ENCODE measurements at places on chromosomes 3 and 15.

DNA sequence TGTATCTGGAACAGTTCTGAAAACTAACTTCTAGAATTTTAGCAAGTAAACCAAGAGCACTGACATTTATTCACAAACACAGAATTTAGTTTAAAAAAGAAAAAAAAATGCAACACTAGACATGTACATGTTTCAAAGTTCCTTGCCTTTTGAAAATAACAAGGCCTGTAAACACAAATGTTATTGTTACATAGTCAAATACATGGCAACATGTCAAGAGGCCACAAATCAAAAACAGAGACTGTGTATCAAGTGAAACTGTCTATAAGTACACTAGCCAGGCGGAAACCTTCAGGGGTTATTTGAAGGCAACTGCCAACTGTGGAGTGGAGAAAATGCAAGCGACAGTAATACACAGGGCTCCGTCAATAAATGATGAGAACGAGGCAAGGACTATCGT is 547.6 kb downstream of the FOXP1 start:
- no peak for DNase-seq

DNA sequence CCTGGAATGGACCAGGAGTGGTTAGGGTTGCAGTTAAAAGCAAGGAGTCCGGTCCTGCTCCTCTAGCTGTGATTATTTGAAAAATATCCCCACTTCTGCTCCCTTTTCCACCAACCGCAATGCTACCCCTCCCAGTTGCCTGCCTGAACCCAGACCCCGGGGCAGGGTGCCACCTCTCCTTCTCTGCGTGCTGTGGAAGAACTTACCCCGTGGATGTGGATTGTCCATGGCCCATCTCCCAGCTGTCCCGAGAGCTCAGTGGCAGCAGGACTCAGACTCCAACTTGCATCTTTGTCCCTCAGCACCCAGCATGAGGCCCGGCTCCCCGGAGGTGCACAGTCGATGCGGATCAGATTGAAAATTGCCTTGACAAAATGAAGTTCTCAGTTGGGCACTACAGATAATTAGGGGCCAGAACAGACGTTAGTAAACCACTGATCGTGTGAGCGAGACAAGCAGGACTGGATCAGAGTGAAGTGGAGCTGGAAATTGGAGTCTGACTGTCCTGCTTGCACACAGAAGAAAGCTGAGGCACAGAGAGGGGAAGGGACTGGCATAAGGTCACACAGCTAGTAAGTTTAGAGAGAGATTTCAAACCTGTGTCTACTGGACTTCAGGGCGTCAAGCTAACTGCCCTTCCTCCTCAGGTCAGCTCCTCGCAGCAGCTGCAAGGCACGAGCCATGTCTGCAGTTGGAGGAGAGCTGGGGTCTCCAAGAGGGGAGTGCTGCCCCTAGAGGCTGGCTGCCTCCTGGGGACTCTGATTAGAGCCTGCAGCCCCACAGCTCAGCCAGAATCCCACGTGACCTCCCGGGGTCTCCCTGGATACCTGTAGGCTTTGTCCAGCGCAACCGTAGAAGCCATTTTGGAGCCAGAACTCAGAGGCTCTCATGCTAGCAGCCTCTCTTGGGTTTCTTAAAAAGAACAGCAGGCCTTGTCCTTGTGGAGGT is 14.7 kb downstream of the SLC6A1 start:
- no peak for DNase-seq

GRCh38 chr3:127784283-127784682 is 38.0 kb downstream of the MGLL start:
- no peak for DNase-seq

DNA sequence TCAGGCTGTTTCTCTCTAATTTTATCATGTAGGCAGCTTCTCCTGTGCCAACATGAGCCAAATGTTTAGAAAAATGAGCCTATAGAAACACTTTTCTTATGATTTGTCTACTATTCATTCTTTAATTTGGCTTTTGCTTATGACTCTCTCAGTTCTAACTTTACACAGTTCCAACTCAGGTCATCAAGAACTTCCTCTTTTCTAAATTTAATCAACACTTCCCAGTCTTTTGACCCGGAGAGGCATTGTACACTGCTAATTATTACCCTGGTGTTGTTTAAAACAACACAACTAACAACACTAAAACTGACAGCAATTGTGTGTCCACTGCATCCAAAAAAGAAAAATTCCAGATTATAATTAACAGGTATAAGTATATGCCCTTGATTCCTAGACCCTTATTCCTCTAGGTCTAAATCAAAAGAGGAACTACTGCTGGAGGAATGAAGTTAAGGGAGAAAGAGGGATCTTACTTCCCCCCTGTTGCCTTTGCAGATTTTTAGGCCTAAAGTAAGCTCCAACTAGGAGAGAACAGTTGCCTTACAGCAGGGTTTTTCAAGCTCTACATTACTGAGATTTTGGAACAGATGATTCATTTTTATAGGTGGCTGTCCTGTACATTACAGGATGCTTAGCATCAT is 332.2 kb upstream of the GOLIM4 start:
- DNase-seq, result no peak

DNA sequence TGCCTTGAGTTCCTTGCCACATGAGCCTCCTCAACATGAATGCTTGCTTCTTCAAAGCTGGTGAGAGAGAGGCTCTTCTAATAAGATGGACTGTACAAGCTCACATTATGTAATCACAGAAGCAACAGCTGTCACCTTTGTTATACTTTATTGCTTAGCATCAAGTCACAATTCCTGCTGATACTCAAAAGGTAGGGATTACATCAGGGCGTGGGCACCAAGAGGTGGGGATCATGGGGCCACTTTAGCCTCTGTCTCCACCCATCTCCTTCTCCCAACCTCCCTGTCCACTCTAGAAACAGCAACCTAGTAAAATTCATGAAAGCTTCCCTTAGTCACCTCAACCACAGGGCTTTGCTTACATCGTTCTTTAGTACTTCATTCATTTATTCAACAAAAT is 95.9 kb downstream of the FAM43A start:
- no peak for DNase-seq

- DNase-seq, result no peak
Measured at GRCh38 chr15:96144734-96145133, 185.8 kb upstream of the NR2F2 start.

- DNase-seq, result no peak
Measured at GRCh38 chr3:37920156-37920699, 58.5 kb downstream of the CTDSPL start.

DNA sequence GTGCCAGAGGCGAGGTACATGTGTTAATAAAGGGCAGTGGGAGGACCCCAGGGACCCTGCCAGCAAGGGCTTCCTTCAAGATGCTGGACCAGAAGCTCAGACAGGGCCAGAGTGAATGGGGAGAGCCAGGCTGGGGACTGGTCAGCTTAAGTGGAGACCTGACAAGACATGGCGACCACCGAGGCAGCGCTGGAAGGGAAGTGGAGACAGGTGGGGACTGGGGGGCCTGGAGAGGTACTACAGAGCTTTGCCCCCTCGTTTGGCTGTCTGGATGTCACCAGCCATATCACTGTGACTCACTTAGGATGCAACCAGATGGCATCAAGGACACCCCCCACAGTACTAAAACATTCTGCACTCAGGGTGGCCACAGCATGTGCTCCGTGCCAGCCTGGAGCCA is 97.9 kb downstream of the ADCY5 start:
- no peak for DNase-seq

GRCh38 chr3:37255990-37256308 is 81.6 kb upstream of the LRRFIP2 start:
- no peak for DNase-seq

- no peak for DNase-seq
Measured at GRCh38 chr3:107283948-107284347, 93.3 kb upstream of the CCDC54 start.

GRCh38 chr15:37046876-37047614 is 53.3 kb downstream of the MEIS2 start:
- no peak for DNase-seq

DNA sequence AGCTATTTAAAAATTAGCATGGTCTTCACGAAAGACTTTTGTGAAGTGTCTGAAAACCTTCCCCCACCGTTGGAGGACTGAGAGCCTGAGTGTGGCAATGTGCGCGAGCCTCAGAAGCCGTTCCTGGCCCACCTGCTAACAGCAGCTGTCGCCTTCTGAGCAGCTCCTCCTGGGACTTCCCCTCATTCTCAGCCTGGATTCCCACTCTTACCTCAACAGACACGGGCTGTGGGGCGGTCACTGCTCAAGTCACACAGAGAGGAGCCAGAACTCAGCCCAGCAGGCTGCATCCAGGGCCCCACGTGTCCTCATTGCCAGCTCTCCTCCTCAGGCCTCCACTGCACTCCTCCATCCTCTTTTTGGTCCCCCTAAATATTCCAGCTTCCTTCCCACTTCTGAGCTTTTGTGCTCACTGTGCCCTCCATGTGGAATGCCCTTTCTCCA is 7.8 kb downstream of the DNASE1L3 start:
- no peak for DNase-seq

DNA sequence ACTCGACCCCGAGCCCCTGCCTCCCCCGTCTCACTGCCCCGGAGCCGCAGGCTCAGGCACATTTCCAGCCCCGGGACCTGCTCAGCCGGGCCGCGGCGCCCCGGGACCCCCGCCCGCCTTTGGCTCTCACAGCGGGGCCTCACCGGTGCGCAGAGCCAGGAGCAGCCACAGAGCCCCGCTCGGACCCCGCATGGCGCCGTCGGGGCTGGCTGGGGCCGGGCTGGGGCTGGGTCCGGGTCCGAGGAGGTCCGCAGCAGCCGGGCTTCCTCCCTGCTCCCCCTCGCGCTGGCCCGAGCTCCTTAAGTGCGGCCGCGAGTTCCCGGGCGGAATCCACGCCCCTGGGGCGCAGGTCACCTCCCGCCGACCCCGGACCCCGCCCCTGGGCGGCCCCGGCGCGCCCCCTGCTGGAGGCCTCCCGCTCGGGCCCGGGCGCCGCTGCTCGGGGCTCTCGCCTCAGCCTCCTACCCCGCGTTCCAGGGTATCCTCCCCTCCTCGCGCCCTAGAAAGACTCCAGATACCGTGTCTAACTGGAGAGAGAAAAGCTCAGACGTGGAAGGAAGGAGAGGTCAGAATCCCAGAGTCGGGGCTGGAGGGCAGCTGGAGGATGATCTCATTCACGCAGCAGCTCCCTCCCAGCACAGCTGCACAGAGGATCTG is at the start of gene MELTF:
Gene MELTF (minus strand): TSS at position 307 of the 657 bp plus-strand sequence. CDS start 115 bp downstream, at position 192.
- DNase-seq, result no peak

GRCh38 chr3:159252772-159253384 is 451.0 kb downstream of the MFSD1 start:
- DNase-seq, result peak; percentile 56

DNA sequence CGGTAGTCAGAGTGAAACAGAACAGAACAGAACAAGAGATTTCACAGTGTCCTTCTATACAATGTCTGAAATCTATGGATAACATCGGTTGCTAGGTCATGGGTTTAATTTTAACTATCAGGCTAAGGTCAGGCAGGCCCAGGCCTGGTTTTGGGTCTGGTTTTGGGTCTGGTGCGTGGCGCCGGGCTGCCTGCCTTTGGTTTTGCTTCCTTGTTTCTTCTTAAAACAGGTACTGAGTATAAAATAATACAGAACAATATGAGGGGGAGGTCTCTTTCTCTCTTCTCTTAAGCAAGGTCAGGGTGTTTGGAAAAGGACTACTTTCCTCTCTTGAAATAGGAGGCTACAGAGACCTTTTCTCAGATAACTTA is 1.4 kb downstream of the AEN start:
- DNase-seq, result no peak

DNA sequence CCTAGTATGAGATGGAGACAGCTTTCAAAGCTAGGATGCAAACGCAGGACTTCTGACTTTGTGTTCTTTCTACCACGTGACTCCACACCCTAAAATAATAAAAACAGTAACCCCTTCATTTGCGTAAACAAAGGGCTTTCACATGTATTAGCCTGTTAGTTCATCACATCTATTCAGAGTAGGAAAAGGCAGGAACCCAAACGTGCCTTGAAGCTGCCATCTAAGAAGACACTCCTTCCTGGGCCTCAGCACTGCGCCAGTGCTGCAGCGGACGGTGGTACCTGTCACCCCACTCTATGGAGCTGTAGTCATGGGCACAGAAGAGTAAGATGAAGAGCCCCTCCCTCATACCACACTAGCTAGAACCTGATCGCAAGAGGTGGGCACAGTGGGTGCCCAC is 34.3 kb downstream of the PLD1 start:
- no peak for DNase-seq

DNA sequence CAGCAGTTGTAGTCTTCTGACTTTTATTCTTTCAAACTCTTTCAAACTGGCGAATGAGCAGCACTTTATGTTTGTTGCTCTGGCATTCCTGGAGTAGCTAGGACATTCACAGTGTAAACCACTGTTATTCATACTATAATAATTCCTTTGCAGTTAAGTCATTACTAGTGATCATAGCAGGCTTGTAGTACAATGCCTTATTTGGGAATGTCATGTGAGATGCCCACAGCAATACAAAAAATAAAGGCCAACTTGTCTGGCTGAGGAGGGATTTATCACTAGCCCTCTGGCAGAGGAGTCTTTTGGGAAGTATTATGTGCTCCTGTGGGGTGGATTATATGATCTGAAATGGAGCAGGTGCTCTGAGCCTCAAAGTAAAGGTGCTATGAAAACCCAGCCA is 197.2 kb downstream of the VGLL3 start:
- DNase-seq, result no peak

- no peak for DNase-seq
Measured at GRCh38 chr3:142319912-142320311, 94.5 kb upstream of the GK5 start.

DNA sequence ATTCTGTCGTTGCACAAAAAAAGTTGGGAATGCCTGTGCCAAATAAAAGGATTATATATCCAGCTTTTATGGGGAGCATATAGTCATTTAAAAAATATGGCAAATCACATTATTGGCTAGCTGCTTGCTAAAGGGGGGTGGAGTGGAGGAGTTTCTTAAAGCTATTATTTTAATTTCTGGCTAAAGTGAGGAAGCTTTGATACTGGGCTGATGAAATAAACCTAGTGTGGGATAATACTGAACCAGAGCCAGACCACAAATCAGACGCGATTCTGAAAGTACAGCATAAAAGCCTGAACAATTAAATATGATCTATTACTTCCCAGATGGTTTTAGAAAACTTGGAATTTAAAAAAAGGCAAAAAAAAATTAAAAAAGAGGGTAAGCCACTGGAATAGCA is 14.4 kb downstream of the POLR2M start:
- no peak for DNase-seq

DNA sequence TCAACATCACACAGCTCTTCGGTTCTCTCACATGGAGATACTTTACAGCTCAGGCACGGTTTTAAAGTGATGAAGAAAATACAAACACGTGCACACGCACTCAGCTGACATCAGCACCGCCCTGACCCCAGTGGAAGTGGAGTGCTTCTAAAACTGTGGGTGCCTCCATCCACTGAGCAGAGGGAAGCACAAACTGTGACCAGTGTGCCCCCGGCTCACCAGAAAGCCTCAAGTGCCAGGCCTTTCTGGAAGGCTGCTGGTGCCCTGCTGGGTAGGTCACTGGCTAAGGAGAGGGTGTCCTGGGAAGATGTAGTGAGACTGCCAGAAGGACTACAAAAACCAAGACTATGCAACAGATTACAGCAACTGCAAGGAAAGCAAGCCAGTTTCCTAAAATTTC is 78.5 kb downstream of the OCA2 start:
- DNase-seq, result no peak

DNA sequence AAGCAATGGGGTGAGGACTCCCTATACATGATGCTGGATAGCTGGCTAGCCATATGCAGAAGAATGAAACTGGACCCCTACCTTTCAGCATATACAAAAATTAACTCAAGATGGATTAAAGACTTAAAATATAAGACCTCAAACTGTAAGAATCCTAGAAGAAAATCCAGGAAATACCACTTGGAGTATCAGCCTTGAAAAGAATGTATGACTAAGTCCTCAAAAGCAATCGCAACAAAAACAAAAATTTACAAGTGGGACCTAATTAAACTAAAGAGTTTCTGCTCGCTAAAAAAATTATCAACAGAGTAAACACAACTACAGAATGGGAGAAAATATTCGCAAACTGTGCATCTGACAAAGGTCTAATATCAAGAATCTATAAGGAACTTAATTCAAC is 94.3 kb downstream of the XRN1 start:
- DNase-seq, result no peak
